HT-29 (cell line): ENCODE measurements at places on chromosomes 1 and 21. TPM values are rescaled to one million over a fixed set of nuclear protein-coding genes. Genes with fewer than 3 reads are reported as not detected.

The ASCL5 gene
- total RNA-seq = not detected in 2 replicates

The ARHGAP30 gene
- 0.58 and 0.86 TPM in 2 replicates for total RNA-seq

The RAB42 gene
- total RNA-seq = 0.81 and 0.97 TPM in 2 replicates

The SLC30A2 gene
- total RNA-seq = 0.51 and 0.99 TPM in 2 replicates

The SGIP1 gene
- total RNA-seq = not detected in 2 replicates

The ACOT11 gene
- total RNA-seq = 23.4 and 24.4 TPM in 2 replicates

The AGMAT gene
- total RNA-seq = 52.1 and 62.5 TPM in 2 replicates

The GPR157 gene
- 4.4 and 4.6 TPM in 2 replicates for total RNA-seq

The NOC2L gene
- 223 and 226 TPM in 2 replicates for total RNA-seq

The GPR61 gene
- total RNA-seq = 0.18 TPM in 1 of 2 replicates, not detected in the other

DNA sequence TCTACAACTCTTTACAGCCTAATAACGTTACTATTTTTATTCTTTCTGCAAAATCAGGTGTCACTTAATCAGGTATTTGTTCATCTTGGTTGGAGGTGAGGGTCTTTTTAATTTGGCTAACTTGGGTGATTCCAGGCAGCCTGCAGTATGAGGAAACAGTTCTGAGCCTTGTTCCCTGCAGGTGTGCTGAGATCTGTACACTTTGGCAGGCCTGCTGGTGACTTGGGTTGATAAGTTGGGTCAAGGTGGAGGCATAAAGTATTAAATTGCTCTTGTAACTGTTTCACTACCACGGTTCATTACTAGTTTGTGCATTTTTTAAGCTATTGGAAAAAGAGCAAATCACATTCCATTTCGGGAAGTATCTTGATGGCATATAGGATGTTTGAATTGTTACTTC lies 10.0 kb downstream of the MAP3K21 start:
- DNase-seq = no peak

GRCh38 chr1:234600418-234601281 lies 9.3 kb downstream of the IRF2BP2 start:
- peak; percentile 89 for DNase-seq

DNA sequence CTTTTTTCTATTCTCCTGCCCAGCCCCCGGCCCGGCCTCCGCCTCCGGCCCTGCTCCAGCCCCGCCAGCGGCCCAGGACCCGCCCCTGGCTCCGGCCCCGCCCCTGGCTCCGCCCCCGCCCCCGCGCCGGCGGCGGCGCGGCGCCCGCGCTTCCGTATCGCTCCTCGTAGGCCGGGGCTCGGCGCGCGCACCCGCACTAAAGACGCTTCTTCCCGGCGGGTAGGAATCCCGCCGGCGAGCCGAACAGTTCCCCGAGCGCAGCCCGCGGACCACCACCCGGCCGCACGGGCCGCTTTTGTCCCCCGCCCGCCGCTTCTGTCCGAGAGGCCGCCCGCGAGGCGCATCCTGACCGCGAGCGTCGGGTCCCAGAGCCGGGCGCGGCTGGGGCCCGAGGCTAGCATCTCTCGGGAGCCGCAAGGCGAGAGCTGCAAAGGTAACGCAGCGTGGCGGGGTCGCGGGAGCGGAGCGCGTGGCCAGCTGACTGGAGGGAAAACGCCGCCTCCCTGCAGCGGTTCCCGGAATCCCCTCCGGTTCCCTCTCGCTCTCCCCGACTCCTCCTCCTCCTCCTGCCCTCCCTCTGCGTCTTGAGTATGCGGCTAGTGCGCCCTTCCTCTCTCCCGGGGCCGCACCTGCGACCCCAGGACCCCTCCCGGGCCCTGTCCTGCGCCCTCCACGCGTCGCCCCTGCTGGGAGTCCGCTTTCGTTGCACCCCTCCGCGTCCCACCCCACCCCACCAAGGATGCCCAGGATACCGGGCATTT lies at the start of gene IFNAR2:
Gene IFNAR2, plus strand, starts transcription at position 155 of the 761 bp plus-strand sequence. CDS start 11,985 bp downstream, outside the sequence.
- peak; percentile 39 for DNase-seq

- DNase-seq = no peak
Measured at GRCh38 chr1:215772151-215772550, 205.0 kb downstream of the KCTD3 start.

- DNase-seq = no peak
Measured at GRCh38 chr1:35655196-35655595, 13.9 kb upstream of the PSMB2 start.

- no peak for DNase-seq
Measured at GRCh38 chr21:17610911-17611310, 1.8 kb downstream of the BTG3 start.

DNA sequence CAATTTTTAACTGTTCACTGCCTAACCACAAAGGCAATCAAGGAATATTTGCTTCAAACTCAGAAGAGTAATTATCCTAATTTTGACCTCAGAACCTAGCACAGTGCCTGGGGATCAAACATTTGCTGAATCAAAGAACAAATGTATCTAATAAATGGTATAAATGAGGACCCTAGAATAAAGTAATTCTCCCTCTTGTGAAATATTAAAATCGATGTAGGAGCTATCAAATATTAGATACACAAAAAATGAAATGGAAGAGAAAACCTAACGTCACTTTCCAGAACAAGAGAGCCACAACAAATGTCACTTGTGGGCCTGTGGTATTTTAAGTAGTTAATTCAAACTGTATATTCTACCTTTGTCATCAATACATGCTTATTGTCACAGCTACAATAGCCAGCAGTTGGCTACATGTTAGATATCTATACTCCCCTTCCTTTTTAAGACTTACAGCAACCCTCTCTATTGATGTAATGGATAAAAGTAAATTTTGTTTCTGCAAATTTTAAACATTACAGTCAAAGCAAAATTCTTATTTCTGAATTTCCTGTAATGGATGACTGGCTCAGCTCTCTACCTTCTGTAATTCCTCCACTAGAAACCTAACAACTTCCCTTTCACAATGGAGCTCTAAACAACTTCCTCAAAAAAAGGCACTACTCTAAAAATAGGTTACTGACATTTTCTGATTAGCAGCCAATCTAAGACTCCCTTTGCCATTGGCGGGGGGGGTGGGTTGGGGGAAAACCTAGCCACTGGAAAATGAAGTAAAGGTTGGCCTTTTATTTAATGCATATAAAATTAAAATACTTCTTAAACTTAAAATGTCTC lies 37.6 kb downstream of the PUM1 start:
- no peak for DNase-seq

- no peak for DNase-seq
Measured at GRCh38 chr1:56524263-56524662, 55.1 kb downstream of the PLPP3 start.

DNA sequence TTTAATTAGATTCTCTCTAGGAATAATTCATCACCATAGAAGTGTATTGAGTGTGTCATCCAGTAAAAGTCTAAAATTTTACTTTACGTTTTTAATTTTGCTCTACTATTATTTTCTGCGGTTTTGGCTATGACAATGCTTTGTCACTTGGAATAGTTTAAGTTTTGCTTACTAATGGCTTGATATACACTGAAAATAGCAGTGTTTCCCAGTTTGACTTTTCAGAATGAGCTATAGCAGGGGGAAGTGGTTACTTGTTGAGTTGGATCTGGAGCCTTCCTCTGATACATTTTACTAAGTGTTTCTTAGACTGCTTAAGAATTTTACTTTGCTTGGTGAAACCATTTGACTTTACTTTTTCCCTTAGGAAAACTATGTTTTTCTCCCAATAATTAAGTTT lies 5.0 kb downstream of the DNAJC16 start:
- DNase-seq = no peak

- no peak for DNase-seq
Measured at GRCh38 chr1:153485863-153486262, 25.4 kb upstream of the S100A7 start.

GRCh38 chr1:171355727-171356126 lies 41.7 kb downstream of the FMO4 start:
- DNase-seq = no peak

- DNase-seq = no peak
Measured at GRCh38 chr1:99544328-99544727, 101.6 kb upstream of the PALMD start.

DNA sequence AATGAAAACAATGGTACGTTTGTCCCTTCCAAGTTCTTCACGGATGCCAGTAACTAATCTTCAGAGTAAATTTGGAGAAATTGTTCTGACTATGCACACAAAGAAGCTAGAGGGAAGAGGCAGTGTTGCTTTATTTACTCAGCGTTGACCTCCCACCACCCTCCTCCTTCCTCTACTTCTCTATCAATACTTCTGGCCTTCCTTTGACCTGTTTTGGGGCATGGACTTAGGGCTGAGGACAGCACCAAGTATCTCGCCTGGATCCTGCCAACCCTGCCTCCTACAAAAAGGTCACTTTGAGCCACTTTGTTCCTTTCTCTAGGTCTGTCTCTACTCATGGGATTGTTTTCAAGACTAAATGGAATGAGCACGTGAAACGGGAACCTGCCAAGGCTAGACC lies 282.6 kb downstream of the DSCAM start:
- DNase-seq = no peak

- DNase-seq = no peak
Measured at GRCh38 chr1:21866707-21867043, 54.6 kb downstream of the LDLRAD2 start.

- DNase-seq = no peak
Measured at GRCh38 chr1:119220991-119221390, 80.5 kb upstream of the WARS2 start.

DNA sequence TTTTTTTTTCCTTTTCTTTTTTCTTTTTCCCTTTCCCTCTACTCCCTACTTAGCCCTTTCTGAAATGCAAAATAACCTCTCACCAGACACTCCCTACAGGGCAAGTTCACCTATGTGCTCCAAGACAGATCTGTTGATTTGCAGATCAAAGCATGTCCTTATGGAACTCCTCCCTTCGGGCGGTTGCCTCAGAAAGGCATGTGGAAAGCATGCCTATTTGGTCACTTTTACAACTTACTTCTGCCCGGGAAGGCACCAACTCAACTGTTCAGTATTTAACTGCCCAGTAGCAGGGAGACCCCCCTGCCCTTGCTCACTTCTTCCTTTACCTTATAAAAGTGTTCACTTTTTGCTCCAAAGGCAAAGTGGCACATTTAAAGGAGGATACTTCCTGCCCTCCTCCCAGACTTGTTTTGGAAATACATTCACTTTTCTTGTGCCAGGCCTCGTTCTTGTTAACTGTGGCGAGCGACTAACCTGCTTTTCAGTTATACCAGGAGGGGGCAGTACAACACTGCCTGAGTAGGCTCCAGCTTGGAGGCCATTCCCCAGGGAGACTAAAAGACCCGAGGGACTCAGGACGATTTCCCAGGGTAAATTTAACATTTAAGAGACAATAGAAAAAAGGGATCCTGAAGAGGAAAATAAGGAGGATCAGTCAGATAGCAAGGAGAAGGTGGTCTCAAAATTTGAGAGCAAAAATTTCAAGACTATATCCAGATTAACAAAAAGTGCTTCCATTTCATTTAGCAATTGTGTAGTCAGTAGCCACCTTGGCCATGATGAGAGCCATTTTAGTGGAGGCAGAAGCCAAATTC lies 12.3 kb upstream of the SLAMF7 start:
- peak; percentile 90 for DNase-seq

DNA sequence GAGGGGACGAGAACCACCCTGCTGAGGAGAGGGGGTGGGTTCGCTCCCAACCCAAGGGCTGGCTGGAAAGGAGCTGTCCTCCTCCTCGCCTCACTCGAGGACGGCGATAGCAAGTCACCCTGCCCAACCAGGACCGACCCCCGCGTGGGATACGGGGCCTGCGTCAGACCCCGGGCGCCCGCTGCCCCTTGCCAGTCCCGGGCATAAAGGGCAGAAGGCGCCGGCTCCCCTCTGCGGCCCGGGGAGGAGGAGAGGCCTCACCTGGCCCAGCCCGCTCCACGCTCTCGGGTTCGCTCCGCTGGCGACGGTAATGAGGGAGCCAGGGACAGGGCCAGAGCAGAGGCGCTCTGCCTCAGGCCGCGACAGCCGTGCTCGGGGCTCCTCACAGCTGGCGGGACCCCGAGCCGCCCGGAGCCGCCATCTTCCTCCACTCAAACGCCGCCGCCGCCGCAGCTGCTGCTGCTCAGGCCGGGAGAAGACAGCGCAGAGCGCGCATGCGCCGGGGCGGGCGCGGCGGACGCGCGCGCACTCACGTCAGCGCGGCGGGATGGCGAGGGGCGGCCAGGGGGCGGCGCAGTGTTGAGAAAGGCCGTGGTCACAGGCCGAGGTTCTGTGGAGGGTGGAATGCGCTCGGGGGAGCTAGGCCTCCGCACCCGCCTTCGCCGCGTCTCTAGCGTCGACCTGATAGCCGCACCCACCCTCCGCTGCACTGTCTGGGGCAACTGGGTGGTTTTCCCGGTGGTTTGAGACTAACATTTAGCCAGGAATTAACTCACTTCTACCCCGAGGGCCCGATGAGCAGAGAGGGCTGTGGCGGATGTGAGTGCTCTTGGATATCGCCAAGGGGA lies at the start of gene FBXO42:
Gene FBXO42, minus strand, starts transcription at position 487 of the 848 bp plus-strand sequence. CDS start 37,062 bp downstream, outside the sequence.
- DNase-seq = peak; percentile 92
